ENCODE measurements at places on chromosomes 12 and 14. TPM values are rescaled to one million over a fixed set of nuclear protein-coding genes. Genes with fewer than 3 reads are reported as not detected.

ITGB7 gene
- total RNA-seq: 480 TPM

RASSF9 gene
- total RNA-seq: not detected

DEPDC4 gene
- 2.6 TPM for total RNA-seq

HEBP1 gene
- total RNA-seq: 17.9 TPM

ANHX gene
- not detected for total RNA-seq

CLEC4A gene
- total RNA-seq: 0.55 TPM

RPL36AL gene
- 319 TPM for total RNA-seq

RIMBP2 gene
- not detected for total RNA-seq

GPRC5D gene
- total RNA-seq: 0.83 TPM

PTPRB gene
- total RNA-seq: not detected

TSPAN19 gene
- total RNA-seq: not detected

SPTB gene
- total RNA-seq: 0.05 TPM

AQP2 gene
- total RNA-seq: not detected

NCAPD2 gene
- total RNA-seq: 157 TPM

MGAT4C gene
- total RNA-seq: not detected

KIF26A gene
- 0.63 TPM for total RNA-seq

SYCP3 gene
- total RNA-seq: 0.70 TPM

SDSL gene
- not detected for total RNA-seq

Data from activated naive CD4-positive, alpha-beta T cell treated with anti-CD3 and anti-CD28 coated beads, Interleukin-2, amount 10 ng/mL, durations not matched to agents 5 hours and 36 hours (primary cell).